NCI-H2227 treated with DMSO at 0.1 percent for 48 hours (cell line): ENCODE measurements at places on chromosomes 5 and 9.

- DNase-seq, result no peak
Observed at GRCh38 chr9:134662143-134662876, 20.7 kb downstream of the COL5A1 start.

GRCh38 chr9:92141144-92142129 lies 26.2 kb upstream of the SPTLC1 start:
- no peak for DNase-seq

DNA sequence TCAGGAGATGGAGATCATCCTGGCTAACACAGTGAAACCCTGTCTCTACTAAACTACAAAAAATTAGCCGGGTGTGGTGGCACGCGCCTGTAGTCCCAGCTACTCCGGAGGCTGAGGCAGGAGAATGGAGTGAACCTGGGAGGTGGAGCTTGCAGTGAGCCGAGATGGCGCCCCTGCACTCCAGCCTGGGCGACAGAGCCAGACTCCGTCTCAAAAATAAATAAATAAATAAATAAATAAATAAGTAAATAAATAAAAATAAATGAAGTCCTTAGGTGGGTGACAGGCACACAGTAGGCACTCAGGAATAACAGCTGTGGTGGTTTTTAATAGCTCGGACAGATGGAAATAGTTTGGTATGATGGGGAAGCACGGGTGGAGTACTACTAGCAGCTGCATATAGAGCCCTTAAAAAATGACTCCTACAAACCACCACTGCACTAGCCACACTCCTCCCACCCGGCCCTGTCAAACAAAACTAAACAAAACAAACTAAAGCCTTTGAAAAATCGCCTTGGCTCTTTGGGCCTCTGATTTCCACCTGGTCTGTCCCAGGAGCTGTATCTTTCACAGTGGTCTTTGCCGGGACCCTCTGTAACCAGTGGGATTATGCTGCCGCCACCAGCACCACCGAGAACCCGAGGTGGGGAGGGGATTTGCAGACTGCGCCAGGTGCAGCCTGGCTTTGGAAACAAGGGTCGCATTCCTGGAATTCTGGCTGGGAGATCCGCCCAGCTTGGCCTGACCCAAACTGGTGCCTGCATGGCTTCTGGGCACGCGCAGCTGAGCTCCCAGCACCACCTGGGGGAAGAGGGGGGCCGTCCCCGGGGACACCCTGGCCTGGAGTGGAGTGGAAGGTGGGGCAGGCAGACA lies 5.1 kb upstream of the WDR5 start:
- DNase-seq, result no peak

- DNase-seq, result no peak
Observed at GRCh38 chr5:111954516-111955395, 197.8 kb upstream of the NREP start.

GRCh38 chr5:61321669-61322068 lies 10.4 kb upstream of the ZSWIM6 start:
- DNase-seq, result no peak

- DNase-seq, result no peak
Observed at GRCh38 chr5:8694545-8694944, 825.6 kb downstream of the MTRR start.

GRCh38 chr5:128441941-128442350 lies 96.1 kb downstream of the FBN2 start:
- DNase-seq, result no peak

DNA sequence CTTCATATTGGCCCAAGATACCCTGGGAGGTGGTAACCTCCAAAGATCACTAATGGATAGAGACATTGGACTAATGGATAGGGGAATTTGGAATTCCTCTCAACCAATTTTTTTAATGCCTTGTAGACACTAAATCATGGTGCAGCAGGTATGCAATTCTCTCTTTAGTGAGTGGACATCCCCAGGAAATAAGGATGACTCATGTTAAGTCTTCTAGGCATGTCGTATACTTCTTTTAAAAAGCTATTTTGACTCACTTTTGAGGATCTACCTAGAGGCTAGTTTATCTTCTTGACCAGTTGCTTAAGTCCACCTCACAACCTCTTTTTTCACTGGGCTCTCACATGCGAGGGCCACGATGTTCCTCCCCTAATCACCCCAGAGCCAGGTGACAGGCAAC lies 211.6 kb upstream of the CDH12 start:
- DNase-seq, result no peak

DNA sequence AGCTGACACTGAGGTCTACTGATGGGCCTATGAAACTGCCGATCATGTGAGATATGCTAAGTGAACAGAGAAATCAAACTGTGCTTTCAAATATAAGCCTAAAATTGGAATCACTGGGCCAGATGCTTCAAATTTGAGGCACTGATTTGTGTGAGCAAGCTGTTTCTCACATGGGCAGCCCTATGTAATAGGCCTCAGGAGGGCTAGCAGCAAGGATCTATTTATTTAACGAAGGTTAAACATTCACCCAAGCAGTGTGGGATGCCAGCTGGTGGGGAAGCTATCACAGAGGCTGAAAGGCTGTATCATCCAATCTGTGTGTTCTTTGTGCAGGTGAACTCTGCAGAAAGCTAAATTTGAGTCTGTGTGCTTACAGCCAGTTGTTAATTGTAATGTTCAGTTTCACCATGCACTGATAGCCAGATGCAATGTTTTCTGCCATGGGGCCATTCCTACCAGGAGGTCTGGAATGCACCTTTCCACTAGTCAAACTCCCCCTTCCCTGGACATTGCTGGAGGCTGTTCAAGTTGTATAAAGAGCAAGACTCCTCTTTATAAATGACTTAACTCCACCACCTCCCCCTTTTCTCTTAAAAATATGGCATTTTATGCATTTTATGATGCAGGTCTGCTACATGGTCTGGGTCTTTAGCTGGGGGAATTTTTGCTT lies 228.9 kb downstream of the SH3GL2 start:
- DNase-seq, result no peak

GRCh38 chr5:92704590-92704989 lies 876.4 kb downstream of the NR2F1-AS1 start:
- no peak for DNase-seq

- no peak for DNase-seq
Observed at GRCh38 chr9:121998513-121999049, 94.5 kb downstream of the TTLL11 start.

- DNase-seq, result no peak
Observed at GRCh38 chr5:6603643-6604042, 29.2 kb downstream of the NSUN2 start.

DNA sequence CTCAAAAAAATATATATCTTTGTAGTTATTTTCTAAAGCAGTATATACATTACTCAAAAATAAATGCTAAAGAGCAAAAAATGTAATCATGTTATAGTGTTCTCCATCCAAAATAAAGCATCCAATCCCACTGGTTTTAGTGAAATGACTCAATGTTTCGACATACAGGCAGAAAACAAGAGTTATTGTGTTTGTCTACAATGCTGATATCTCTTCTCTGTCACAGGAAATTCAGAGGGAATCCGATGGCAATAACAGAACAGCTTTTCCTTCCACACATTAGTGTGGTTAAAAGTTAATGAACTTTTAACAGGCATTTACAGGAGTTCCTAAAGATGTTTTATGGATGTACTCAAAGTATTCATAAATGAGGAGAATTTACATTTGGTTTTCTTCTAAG lies 12.0 kb downstream of the TTC33 start:
- DNase-seq, result no peak

DNA sequence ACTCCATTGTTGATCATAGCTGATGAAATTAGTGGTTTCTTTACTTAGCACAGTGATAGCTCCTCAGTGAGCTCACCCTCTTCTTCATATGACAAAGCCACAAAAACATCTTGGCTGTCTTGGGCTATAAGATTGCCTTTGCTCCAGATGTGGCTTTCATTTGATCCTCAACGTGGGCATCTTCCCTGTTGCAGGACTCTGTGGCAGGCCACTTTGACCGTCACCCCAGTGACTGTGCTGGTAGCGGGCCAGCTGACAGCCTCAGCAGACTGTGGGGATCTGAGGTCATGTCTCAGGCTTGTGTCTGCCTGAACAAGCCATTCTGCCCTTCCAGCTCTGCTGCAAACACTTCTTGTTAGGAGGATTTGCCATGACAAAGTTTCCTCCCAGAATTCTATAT lies 422.2 kb downstream of the NR2F1-AS1 start:
- DNase-seq, result no peak

DNA sequence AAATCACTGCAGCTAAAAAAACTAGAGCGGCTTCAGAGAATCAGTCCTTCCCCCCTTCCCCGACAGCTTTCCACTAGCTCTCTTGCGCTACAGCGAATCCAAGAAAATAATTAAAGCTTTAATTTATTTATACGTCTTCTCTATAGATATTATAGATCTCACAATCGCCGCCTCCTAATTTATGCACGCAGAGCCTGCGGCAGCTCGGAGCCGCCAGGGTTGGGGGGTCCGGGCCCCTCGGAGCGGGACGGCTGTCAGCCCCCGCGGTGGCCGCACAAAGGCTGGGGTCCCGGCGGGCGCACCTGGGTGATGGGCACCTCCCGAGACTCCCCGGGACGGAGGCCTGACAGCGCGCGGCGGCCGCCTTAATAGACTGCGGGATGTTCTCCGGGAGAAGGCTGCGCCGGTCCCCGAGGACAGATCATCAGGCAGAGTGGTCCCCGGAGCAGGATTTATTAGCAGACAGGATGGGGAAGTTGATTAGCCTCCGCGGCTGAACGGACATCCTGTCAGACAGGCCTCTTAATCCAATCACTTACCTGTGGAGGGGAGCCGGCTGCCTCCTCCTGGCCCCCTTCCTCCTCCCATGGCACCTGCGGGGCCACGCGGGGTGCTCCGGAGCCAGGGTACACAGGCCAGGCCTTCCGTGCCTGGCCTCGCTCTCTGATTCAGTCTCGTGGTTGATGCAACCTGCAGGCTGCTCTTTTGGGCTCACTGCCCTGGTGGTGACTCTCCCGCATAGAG lies 166.8 kb downstream of the MELK start:
- no peak for DNase-seq

DNA sequence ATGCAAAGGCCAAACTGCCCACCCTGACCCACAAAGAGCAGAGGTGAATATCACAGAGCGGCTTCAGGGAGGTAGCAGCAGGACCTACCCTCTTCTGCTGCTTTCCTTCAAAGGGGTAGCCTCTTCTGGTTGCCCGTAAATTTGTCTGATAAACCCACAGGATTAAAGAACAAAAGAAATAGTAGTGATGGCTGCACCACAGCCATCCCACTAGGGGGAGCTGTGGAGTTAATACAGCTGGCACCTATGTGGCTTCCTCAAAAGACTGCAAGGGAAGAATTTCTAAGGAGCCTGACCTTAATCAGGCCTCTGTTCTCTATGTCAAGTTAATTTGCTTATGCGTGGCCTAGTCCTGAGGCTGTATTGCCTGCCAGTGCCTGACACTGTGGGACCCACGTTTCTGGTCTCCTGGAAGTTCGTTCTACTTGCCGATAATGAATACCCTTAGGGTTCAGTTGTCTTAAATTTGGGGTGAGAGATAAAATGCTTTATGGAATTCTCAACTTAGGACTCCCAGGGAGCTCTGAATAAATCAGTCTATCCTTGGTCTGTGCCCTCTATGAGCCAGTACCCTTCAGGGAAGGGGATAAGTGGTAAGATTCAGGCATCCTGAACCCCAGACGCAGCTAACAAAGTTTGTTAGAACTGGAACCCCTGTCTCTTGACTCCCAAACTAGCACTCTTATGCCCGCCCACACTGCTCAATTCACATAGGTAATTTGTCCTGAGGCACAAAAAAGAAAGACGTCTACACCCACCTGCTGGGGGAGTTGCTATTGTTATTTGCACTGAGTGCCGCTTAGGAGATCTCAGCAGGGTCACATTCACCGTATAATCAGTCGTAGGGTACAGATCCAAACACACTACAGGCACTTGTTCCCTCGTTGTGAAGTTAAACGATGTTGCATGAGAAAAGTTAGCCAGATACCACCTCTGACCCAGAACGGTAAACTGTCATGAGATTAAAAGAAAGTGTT lies 77.1 kb downstream of the SUSD1 start:
- peak; percentile 29 for DNase-seq

- DNase-seq, result no peak
Observed at GRCh38 chr9:81737871-81738507, 48.6 kb upstream of the TLE1 start.

- no peak for DNase-seq
Observed at GRCh38 chr5:15384581-15384980, 115.4 kb upstream of the FBXL7 start.

- no peak for DNase-seq
Observed at GRCh38 chr9:76912636-76913275, 6.8 kb upstream of the PRUNE2 start.

DNA sequence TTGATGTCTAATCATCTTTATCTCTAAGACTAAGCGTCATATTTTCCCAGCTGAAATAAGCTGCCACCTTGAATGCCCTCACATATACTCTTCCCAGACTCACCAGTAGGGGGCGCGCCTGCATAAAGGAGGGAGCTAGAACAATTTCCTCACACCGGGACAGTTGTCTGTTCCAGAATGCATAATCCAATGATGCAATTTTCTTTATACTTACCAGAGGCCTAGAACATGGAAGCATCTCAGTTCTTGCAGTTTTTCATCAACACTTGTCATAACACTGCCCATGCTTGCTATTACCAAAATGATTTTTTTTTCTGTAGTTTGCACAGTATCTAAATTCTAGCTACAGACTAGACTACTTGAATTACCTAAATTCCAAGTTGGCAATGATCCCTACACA lies 203.9 kb downstream of the FRMD3 start:
- no peak for DNase-seq

DNA sequence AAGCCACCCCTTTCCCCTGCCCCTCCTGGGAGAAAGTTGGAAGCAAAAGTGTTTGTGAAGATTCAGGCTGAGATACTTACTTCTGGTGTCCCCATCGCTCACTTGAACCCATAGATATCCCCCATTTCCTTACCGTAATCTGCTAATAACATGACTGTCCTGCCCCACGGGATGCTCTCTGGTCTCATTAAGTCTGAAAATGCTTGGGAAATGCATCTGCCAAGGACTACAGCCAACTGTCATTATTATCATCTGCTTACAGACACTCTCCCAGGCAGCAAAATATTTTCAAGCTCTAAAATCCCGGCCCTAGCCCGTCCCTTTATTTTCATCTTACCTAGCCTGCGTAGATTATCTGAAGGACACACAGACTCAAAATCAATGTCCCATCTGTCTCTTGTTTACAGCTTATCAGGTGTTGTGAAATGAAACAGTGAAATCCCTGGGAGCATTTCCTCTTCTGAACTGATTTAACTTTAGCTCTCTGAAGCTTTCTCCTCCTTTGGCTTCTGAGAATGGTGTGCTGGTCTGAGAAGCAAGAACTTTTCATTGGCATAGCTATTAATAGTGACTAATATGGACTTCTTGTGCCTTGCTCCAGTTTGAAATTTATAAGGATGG lies 126.9 kb upstream of the OSMR start:
- no peak for DNase-seq

GRCh38 chr5:154783774-154784460 lies 28.7 kb downstream of the LARP1 start:
- DNase-seq, result no peak

- no peak for DNase-seq
Observed at GRCh38 chr9:4077499-4078102, 222.3 kb downstream of the GLIS3 start.

GRCh38 chr5:82719368-82719767 lies 357.8 kb downstream of the TMEM167A start:
- no peak for DNase-seq
